ENCODE measurements at places on chromosomes 2 and 18.
A peak's percentile ranks its signal among the peaks of the same experiment; 100 is the strongest.

GRCh38 chr2:201450954-201451291 is 335 bp downstream of the TRAK2 start:
- DNase-seq, result no peak

GRCh38 chr2:21393173-21393572 is 269.4 kb downstream of the TDRD15 start:
- DNase-seq, result no peak

GRCh38 chr2:34652636-34653035 is 1053.5 kb upstream of the FAM98A start:
- DNase-seq, result peak; percentile 47

GRCh38 chr2:200048421-200048820 is 93.0 kb downstream of the MAIP1 start:
- no peak for DNase-seq

DNA sequence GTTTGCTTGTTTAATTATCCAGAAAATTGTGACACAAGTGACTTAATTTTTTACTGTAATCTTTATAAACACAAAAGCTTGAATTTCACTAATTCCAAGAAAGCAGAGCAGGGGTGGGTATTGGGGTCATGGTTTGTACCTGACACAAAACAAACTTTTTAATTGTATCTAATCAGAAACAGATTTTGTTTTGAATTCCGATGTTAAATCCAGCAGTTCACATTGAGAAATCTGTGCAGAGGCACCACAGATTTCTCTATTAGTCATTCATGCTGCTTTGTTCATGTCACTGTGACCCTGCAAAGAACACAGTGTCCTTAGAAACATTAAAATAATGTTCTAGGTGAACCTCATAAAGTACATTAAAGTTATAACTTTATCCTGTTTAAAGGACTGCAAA is 443.4 kb downstream of the NYAP2 start:
- DNase-seq, result no peak

GRCh38 chr18:805008-805754 is 6.9 kb downstream of the YES1 start:
- DNase-seq, result peak; percentile 15

- DNase-seq, result no peak
Measured at GRCh38 chr18:10195529-10195928, 258.9 kb upstream of the APCDD1 start.

- DNase-seq, result no peak
Measured at GRCh38 chr2:145431181-145431951, 911.4 kb upstream of the ZEB2 start.

DNA sequence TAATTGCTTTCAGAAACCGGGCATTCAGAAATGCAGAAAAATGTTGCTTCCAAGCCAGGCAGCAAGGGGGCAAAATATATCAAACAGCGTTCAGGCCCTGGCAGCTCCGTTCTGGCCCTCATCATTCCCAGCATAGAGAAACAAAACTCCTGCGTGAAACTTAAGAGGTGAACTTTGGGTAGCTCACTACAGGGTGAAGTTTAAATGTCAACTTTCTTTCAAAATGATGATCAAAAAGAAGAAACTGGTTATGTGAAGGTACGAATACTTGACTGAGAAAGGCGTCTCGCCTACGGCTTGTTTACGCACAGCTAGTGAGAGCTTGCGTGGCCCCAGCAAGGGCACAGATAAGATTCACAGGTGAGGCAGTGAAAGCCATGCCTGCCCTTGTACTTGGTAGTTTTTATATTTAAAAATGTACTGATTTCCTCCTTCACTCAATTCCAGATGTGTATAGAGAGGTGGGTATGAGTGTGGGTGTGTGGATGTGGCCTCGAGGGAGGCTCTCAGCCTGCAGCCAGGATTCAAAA is 127.5 kb downstream of the NFATC1 start:
- DNase-seq, result no peak

- DNase-seq, result peak; percentile 5
Measured at GRCh38 chr18:31101183-31102024, 817 bp downstream of the DSC2 start.

- no peak for DNase-seq
Measured at GRCh38 chr2:178891959-178892485, 84.8 kb upstream of the TTN start.

DNA sequence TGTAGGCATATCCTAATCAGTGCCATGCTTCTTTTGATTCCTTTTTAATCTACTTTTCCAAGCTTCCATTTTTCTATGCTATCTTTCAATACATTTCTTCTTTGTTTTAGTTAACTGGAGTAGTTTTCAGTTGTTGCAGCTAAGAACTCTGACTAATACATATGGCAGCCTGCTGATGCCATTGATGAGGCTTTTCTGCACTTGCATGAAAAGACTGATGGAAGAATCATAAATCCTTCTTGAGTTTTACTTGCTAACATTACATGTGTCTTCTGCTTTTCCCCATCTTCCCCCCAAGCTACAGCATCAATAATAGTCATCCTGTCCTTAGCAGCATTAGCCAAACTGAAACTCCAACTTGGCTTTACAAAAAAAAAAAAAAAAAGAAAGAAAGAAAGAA is 203.3 kb downstream of the LRP1B start:
- DNase-seq, result no peak

- no peak for DNase-seq
Measured at GRCh38 chr2:121723316-121723715, 13.4 kb downstream of the NIFK start.

DNA sequence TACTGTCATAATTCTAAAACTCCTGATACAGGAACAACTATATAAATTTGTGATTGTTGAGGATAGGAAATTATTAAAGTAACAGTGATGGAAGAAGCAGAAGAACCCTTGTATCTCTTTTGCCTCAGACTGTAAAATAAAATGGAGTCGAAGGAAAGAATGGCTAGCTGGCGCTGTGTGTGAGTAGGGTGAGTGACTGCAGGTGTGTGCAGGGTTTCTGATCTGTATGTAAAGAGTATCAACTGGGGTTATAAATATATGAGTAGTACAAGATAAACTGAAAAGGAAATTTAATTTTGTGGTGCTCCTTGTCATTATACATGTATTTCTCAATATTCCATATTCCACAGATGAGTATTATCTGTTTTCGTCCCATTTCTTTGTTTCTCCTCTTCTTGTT is 15.2 kb downstream of the POLI start:
- DNase-seq, result no peak

DNA sequence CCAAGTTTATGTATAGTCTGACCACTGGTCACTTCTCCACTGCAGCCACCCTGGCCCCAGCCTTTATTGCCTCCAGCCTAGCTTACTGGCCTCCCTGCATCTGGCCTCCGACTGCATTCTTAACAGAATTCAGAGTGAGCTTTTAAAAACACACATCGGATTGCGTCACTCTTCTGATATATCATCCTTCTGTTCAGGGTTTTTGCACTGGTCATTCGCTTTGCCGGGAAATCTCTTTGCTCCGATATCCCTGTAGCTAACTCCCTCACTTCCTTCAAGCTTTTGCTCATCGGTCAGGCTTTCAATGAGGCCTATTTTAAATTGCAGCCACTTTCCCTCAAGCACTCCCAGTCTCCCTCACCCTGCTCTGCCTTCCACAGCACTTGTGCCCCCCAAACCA is 101.6 kb upstream of the DLX2 start:
- no peak for DNase-seq

GRCh38 chr18:39380866-39381265 is 1815.3 kb upstream of the CELF4 start:
- no peak for DNase-seq

DNA sequence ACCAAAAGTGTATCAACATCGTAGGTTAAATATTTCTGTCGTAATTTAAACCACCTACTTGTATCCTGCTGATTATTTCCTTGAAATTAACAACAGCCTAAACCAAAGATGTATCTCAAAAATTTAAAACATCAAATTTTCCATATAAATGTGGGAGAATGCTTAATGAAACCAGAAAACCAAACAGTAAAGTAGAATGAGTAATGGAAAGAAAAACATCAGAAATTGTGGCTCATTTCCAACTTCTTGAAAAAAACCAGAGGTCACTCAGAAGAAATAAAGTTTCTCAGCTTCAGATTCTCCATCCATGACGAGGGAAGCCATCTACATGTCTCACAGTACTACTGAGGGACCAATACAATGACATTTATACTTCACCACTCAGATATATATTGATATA is 296.5 kb downstream of the NOL4 start:
- no peak for DNase-seq

GRCh38 chr18:31275722-31276463 is 42.1 kb upstream of the DSG1 start:
- no peak for DNase-seq

- DNase-seq, result no peak
Measured at GRCh38 chr2:35185861-35186412, 1169.6 kb upstream of the CRIM1 start.

GRCh38 chr2:100621371-100621951 is 58.7 kb downstream of the PDCL3 start:
- DNase-seq, result no peak

- DNase-seq, result no peak
Measured at GRCh38 chr18:51988277-51988676, 351.7 kb upstream of the DCC start.

- no peak for DNase-seq
Measured at GRCh38 chr18:5030636-5031035, 166.4 kb downstream of the AKAIN1 start.

DNA sequence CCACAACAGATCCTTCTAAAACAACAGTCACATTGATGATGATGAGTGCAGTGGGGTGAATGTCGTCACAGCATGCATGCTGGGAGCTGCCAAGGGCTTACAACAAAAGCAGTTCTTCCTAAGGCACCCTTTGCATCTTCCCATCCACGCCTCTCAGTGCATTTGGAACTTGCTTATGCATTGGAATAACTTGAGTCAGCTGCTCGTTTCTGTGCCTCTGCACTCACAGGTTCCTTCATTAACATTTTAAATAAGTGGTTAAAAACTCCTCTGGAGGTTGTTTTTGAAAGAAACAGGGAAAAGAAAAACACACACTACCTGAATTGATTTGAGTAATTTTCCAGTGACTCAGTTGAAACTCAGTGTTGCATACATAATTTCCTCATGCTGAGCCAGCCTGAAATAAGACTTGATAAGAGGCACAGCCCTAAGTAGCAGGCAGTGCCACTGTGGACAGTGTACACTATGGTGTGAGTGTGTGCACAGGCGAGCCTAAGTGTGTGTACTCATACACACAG is 46.8 kb upstream of the TRIM43B start:
- DNase-seq, result no peak

GRCh38 chr18:23377669-23378301 is 75.3 kb upstream of the RIOK3 start:
- DNase-seq, result peak; percentile 66
